Stimulated activated CD8-positive, alpha-beta memory T cell treated with anti-CD3 and anti-CD28 coated beads, Interleukin-2, amount 100 ng/mL, for 1 hour (primary cell): ENCODE measurements at places on chromosomes 2 and 18.

GRCh38 chr18:12645751-12646203 is 12.1 kb downstream of the SPIRE1 start:
- no peak for DNase-seq

- peak; percentile 39 for DNase-seq
Observed at GRCh38 chr2:174593574-174594203, 3.9 kb downstream of the WIPF1 start.

- DNase-seq: no peak
Observed at GRCh38 chr2:95277246-95277906, 3.1 kb downstream of the PROM2 start.

GRCh38 chr2:119248751-119249150 is 25.1 kb downstream of the STEAP3 start:
- no peak for DNase-seq

- peak; percentile 31 for DNase-seq
Observed at GRCh38 chr2:203327901-203328759, at the start of gene ABI2. TSS of gene ABI2 (plus strand) at chr2:203328394. CDS start at chr2:203328515, 121 bp downstream.

DNA sequence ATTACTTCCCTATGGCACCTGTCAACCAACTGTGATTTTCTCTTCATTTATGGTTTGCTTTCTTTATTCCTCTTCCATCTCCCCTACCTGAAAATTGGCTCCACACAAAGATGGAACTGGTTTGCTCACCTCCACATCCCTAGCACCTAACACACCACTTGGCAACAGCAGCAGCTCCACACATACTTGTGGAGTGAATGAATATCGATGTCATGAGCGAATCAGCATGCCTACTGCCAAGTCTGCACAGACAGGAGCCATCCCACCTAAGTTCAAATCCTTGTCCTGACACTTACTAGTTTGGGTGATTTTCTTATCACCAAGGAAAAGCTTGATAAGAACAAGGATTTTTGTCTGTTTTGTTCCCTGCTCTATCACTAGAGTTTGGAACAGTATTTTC is 191.4 kb upstream of the TMEM200C start:
- DNase-seq: no peak

GRCh38 chr2:149566652-149567051 is 20.9 kb downstream of the MMADHC start:
- no peak for DNase-seq

DNA sequence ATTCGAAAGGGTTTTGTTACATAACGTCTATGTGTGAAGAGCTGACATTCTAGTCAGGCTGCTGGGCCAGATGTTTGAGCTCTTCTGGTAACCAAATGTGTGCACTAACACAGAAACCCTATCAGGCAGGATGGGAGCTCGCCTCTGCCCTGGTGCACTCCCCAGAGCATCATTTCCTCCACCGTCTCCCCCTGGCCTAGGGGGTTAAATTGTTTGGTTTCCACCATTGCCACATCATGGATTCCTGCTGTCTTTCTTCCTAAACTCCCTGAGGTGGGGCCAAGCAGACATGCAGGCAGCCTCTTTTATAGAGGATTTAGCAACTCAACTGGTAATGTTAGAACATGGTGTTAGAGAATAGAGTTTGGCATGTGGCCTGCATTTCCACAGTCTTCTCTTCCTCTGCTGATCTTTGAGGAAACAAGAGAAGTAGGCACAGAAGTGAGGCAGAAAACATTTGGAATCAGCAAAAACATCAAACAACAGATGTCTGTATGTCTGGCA is 87.3 kb downstream of the ANTXR1 start:
- no peak for DNase-seq

- DNase-seq: no peak
Observed at GRCh38 chr2:180141600-180141999, 134.5 kb upstream of the CWC22 start.

DNA sequence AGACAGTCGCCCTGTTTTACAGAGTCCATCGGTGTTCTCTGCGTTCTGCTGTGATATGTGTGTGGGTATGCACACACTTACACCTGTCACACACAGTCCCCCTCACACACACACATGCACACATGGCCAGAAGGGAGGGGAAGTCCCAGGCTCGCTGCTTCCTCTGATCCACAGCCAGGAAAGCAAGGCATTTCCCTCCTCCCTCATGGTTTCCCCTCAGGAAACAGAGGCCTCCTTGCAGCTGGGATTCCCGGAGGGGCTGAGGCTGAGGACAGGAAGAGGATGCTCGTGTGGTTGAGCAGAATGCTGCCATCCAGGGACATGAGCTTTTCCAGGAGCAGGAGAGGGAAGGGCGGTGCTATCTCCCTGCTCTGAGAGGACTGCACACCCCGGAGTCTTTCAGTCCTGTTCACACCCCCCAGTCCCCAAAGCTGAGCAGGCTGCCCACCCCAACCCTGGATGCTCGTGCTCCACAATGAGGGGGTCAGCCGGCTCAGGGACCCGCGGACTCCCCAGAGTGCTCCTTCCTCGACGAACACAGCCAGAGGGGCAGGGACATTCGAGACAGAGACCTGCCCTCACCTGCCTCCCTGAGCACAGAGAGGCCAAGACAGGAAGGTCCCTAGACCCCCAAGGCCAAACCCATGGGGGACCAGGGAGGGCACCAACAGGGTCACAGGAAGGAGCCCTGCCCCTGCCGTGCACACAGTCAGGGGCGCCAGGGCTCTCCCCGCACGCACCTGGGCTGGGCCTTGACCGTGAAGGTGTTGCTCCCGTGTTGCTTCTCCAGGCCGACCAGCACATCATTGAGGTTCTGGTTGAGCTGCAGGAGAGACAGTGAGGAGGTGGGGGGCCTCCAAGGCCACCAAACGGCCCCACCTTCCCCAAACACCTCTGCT is 45.3 kb downstream of the BIN1 start:
- no peak for DNase-seq

- DNase-seq: no peak
Observed at GRCh38 chr18:48892146-48892855, 58.5 kb downstream of the SMAD7 start.

DNA sequence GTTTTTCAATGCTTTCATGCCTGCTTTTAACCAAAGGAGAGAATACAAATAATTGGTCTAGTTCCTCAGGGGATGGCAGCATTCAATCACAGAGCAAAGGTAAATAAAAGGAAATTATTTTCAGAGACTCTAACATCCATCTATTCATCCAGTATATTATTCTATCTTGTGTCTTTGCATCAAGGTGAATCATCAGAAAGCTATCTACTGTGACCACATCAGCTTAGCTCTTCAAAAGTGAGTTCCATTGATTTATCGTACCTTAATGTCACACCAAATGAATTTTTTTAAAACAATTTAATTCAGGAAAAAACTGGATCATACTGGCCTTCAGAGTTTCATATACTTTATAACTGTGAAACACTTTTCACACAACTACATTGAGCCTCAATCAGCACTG is 66.1 kb downstream of the CHN1 start:
- DNase-seq: no peak

- DNase-seq: no peak
Observed at GRCh38 chr2:222883420-222883819, 22.6 kb downstream of the ACSL3 start.

DNA sequence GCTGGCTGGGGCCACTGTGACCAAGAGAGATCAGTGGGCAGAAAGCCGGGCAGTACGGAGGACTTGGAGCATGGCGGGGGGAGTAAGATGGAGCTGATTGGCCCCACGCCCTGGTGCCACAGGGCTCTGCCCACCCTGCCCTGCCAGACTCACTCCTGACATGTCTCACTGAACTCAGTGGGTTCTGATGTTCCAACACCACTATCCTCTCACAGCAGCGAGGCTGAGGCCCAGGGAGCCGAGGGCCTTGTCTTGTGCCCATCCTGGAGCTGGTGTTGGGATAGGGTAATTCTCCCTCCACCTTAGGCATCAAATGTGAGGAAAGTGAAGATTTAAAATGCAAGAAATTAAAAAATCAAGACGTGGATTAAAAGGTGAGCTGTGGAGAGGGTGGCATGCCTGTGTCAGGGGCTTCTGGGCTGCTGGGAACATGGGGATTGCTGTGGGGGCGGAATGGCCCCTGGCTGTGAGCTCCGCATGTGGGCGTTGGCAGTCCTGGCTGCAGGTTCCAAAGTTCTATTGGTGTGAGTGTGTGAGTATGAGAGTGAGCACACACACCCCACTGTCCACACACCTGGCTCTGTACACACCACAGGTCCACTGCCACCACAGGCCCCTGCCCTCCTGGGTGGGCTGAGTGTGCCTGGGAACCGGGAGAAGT is 283.5 kb upstream of the HS6ST1 start:
- DNase-seq: no peak

- no peak for DNase-seq
Observed at GRCh38 chr18:79625195-79625923, 54.2 kb upstream of the CTDP1 start.

DNA sequence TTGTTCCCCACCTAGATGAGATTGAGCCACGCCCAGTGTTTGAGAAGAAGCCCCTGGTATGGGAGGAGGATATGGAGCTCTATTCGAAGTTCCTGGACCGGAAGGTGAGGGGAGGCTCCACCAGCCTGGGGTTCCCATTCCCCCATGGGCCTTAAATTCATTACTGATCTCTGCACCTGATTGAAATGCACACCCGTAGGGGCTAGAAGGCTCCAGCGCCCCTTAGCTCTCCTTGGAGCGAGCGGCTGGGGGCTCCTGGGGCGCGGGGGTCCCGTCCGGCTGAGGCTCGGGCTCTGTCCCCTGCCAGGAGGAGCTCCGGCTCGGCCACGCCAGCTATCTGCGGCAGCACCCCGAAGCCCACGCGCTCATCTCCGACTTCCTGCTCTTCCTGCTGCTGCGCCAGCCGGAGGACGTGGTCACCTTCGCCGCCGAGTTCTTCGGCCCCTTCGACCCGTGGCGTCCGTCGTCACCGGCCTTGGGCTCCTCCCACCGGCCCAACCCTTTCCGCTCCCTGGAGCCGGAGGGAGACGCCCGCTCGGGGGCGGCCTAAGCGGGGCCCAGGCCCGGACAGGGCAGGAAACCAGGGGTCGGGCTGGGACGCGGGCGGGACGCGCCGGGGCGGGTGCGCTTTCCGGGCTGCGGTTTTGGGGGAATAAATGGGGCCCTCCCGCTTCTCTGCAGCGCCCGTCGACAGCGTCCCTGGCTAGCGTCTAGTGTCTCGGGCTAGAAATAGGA is 10.9 kb downstream of the CATIP start:
- peak; percentile 39 for DNase-seq

GRCh38 chr2:157470321-157470720 is 26.4 kb upstream of the CYTIP start:
- no peak for DNase-seq

DNA sequence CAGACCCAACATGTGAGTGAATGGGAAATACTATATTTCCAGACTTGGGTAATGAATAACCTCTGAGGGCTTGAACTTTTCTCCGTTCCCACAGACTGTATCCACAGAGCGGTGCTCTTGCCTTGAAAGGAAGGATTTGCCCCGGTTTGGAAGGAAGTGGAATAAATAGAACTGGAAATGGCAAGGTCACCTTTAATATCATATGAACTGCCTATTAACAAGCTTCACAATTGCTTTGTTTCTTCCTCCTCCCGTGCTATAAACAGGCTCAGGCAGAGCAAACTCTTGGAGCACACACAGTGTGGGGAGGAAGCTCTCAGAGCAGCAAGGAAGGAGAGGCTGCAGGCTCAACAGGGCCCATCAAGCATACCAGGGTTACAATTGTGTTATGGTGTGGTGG is 28.5 kb upstream of the DARS1 start:
- DNase-seq: no peak

GRCh38 chr2:132549935-132550670 is 119.9 kb downstream of the LYPD1 start:
- no peak for DNase-seq

GRCh38 chr2:186913870-186914269 is 64.9 kb upstream of the ZSWIM2 start:
- DNase-seq: no peak

- DNase-seq: no peak
Observed at GRCh38 chr2:239601201-239601851, 200.5 kb upstream of the HDAC4 start.

DNA sequence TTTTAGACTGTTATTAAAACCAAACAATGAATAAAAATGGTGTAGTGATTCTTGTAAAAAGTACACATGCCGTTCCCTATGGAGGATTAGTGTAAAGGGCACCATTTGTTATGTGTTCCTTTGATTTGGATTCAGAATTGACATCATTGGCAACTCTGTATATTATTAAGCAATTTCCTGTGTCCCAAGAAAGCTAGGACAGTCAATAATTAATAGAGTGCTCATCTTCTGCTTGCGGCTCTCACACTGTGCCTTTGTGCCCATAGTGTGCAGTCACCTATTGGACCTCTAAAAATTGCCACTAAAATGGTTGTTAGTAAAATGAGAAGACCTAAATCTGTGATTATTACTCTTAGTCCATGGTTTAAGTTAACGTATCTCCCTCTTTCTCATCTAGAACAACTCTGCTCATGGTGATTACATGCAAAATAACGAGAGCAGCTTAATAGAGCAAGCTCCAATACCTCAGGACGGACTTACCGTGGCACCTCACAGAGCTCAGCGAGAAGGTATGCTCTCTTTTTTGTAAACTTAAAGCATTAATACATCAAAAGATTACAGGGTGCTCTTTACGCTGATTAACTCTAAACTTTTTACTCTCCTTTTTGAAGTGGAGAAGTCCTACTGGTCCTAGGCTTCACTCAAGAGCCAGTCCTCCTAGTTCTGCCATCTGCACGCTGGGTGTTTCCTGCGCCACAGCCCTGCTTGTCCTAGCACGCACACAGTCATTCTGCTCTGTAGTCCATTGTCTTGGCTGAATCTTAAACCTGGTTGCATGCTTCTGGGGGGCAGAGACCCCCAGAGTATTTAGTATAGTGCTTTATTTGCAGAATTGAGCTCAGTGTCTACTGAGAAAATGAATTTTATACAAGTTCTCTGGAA is 16.7 kb downstream of the ZCCHC2 start:
- no peak for DNase-seq

- DNase-seq: no peak
Observed at GRCh38 chr2:138928374-138929021, 148.3 kb upstream of the NXPH2 start.
